ENCODE measurements at places on chromosomes 1 and 21.

DNA sequence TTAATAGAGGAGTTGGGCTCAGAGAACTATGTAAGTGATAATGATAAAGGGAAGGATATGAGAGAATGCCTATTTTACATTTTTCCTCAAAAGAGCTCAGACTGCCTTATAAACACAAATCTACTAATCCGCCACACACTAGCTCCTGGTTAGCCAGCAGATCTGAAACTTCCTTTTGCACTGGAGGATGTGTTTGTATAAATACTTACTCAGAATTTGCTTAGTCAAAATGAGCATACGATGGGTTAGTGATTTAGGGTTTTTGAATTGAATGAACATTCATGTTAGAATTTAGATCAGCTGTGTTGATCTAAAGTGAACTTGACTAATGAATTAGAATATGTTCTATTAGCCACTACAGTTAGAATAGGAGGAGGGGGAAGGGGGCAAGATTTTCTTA is 9.1 kb upstream of the IER5 start:
- no peak for DNase-seq

DNA sequence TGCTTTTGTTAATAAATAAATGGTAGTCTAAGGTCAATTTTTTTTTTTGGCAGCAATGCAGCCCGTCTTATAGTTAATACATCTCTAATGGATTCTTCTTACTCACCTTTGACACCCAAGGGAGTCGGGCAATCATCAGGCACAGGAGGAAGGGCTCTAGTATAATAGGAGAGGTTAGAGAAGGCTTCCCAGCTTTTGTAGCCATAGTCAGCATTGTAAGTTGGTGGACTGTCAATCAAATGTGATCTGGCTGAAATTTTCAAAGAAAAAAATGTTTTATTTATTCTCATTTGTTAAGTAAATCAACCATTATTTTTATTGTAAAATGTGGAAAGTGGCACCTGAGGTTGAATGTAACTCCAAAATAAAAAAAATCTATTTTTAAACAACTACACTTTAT is 2.1 kb downstream of the PTGS2 start:
- no peak for DNase-seq

DNA sequence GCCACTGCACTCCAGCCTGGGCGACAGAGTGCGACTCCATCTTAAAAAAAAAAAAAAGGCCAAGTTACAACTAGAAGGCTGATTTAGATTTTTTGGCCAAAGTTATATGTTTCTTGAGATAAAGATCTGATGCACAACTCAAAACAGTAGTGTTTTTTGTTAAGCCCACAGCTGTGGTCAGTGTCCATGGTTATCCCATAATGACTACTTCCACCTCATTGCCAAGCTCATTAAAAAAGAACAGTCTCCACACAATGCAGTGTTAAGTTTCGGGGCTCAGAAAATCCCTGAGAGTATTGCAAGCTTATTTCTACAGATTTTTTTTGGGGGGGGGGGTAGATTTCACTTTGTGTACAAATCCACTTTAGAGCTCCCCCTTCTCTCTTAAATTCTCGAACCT is 120.5 kb downstream of the RUNX1 start:
- DNase-seq, result no peak

DNA sequence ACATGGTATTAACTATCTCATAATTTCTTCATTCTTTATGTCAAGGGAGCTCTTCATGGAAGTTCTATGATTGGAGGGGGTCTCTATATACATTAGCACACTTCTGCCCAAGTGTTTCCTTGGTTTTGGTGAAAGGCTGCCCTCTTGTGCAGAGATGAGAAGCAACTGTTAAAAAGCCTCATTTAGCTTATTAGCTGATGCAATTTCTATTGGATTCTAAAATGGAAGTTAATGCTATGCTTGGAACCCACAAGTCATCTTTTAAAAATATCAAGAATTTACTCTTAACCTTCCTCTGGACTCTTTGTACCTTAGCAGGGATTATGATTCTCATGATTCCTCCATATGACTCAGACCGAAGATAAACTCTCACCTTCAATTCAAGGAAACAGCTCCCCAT is 328.9 kb downstream of the PTBP2 start:
- DNase-seq, result peak; percentile 31

DNA sequence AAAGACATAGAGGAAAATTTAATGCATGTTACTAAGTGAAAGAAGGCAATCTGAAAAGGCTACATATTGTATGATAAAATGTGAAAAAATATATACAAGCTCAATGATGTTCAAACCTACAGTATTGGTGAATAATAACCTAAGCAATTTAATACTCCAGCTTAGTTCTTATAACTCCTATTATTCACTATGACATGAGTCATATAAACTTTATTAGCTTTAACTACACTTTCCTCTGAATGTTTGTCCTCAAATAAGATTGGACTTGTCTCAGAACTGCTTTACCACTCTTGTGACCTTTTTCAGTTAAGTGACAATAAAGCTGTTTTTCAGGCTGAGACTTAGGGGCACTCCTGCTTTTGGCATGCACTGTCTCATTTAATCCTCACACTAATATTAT is 50.9 kb downstream of the CNST start:
- no peak for DNase-seq
